ENCODE measurements at places on chromosomes 2 and 18.

GRCh38 chr2:127122361-127123027, 15.5 kb upstream of the BIN1 start:
- DNase-seq, result no peak

GRCh38 chr2:120255986-120256650, 3.5 kb downstream of the RALB start:
- no peak for DNase-seq

DNA sequence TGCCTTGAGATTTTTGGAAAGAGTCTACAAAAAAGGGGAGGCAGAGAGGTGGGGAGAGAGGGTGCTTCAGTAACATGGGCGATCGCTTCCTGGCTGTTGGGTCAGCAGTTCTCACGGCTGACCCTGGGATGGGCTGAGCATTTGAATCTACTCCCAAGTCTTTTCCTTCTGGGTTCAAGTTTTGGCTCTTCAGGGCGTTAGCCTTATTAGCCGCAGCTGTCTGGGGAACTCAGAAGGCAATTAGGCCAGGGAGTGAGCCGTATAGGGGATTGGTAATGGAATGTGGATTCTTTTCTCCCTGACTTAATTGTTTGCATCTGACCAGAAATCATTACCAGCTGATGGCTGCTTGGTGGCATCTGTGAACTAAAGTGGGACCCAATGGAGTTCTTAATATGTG, 250.5 kb upstream of the SKOR2 start:
- no peak for DNase-seq

GRCh38 chr2:237397072-237397471, 16.9 kb downstream of the COL6A3 start:
- no peak for DNase-seq

- DNase-seq, result no peak
Observed at GRCh38 chr2:3959372-3959771, 256.0 kb downstream of the DCDC2C start.

DNA sequence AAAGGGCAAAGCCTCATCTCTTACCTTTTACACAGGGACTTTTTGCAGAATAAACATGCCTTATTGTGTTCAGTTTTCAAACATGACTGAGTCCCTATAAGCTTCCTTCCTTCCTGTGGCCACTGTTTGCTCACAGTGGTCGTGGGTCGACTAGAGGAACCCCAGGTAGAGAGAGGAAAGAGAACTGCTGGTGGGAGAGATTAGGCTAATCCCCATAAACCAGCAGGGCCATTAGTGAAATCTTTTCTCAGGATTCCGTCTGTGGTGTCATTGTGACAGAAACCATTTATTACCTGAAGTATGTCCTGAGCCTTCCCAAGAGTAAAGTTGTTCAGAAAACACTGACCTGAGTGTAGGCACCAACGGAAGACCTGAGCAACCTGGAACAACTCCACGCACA, 21.3 kb upstream of the BOD1L2 start:
- no peak for DNase-seq

DNA sequence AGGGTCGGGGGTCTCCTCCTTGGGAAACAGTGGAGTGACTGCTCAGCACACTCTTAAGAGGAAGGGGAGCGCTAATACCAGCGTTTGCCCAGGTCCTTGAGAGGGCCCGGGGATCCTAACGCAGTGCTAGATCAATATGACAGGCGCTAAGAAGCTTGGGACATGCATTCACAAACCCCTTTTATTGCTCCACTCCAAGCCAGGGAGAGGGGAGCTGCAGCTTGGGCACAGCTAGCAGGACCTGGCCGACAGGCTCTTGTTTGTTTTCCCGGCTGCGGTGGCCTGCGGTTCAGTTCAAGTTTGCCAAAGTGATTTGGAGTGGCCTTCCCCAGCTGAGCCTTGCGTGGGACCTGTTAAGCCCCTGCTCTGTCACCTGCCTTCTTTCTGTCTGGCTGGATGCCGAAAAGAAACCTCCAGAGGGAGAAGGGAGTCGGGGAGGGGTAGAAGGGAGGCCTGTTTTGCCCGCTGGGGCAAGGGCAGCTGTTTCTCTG, 152.1 kb downstream of the GLI2 start:
- no peak for DNase-seq

DNA sequence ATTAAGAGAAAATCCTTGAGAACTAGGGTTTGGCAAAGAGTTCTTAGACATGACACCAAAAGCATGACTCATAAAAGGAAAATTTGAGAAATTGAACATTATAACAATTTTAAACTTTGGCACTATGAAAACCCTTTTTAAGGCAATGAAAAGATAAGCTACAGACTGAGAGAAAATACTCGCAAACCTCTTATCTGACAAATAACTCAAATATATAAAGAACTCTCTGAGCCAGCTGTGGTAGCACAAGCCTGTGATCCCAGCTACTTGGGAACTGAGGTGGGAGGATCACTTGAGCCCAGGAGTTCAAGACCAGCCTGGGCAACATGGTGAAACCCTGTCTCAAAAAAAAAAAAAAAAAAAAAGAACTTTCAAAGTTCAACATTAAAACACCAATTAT, 70.5 kb downstream of the FAM168B start:
- no peak for DNase-seq

Measured in esophagus squamous epithelium (tissue), 5 donors.